ENCODE measurements at places on chromosomes 13 and 19. TPM values are rescaled to one million over a fixed set of nuclear protein-coding genes. Genes with fewer than 3 reads are reported as not detected.

GNG8 gene
- total RNA-seq, result 14.1 TPM

- no peak for DNase-seq
Observed at GRCh38 chr13:72952529-72953141, 106.2 kb upstream of the KLF5 start.

BRSK1 gene
- total RNA-seq, result 5.9 TPM

HCST gene
- total RNA-seq, result 46.1 TPM

DNA sequence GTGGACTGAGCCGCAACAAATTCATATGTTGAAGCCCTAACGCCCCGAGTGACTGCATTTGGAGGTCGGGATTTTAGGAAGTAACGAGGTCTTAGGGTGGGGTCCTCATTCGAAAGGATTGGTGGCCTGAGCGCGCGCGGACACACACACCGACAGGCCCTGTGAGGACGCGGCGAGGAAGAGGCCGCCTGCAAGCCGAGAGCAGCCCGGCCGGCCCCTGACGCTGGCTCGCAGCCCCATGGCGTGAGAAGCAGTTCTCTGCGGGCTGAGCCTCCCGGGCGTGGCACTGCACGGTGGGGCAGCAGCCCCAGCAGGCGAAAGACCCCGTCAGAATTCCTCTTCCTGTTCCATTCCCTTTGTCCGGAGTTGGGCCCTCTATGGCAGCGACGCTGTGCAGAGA, 131.2 kb downstream of the CRYL1 start:
- DNase-seq, result no peak

Measured in activated CD4-positive, alpha-beta T cell treated with anti-CD3 and anti-CD28 coated beads, Interleukin-2, amount 10 ng/mL, durations not matched to agents 24 days and 14 days (primary cell).